Right ventricle myocardium inferior (tissue), 1 donor: ENCODE measurements at places on chromosomes 2 and 18. TPM values are rescaled to one million over a fixed set of nuclear protein-coding genes. Genes with fewer than 3 reads are reported as not detected.

The MPHOSPH10 gene
- total RNA-seq, result 21.0 TPM

The POTEJ gene
- total RNA-seq, result not detected

The MERTK gene
- total RNA-seq, result 6.6 TPM

The TTR gene
- total RNA-seq, result not detected

The TMEM163 gene
- 0.46 TPM for total RNA-seq

The RALBP1 gene
- 48.7 TPM for total RNA-seq

The GATA6 gene
- 56.3 TPM for total RNA-seq

The C2orf72 gene
- total RNA-seq, result 0.16 TPM

DNA sequence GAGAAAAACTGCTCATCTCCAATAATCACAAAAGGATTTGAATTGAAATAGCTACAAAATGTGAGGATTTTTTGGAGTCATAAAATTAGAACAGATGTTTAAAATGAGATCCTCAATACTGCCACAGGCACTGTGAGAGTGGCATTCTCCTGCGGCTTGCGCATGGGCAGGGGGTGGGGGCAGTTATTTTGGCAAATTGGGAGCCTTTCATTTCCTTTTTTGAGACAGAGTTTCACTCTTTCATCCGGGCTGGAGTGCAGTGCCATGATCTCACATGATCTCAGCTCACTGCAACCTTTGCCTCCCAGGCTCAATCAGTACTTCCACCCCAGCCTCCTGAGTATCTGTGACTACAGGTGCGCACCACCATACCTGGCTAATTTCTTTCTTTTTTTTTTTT lies 42.4 kb downstream of the POMC start:
- DNase-seq, result no peak

- DNase-seq, result no peak
Observed at GRCh38 chr2:220660277-220661145, 911.6 kb downstream of the EPHA4 start.

DNA sequence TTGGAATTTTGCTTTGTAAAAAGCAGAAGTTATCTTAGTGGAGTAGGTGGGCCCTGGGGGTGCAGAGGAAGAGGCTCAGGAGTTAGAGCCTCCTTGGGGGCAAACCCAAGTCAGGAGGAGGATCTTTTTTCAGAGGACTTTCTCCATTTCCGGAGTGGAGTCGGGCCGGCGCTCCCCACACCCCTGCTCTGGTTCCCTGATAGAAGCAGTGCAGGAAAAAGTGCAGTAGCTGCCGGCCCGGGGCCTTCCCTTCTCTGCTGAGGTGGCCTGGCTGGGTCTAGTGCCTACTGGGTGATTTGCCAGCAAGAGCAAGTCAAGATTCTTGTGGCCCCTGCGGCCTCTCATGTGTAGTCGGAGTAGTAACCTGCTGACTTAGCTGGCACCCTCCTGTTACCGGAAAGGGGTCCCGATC lies 124.2 kb upstream of the HS6ST1 start:
- peak; percentile 68 for DNase-seq

DNA sequence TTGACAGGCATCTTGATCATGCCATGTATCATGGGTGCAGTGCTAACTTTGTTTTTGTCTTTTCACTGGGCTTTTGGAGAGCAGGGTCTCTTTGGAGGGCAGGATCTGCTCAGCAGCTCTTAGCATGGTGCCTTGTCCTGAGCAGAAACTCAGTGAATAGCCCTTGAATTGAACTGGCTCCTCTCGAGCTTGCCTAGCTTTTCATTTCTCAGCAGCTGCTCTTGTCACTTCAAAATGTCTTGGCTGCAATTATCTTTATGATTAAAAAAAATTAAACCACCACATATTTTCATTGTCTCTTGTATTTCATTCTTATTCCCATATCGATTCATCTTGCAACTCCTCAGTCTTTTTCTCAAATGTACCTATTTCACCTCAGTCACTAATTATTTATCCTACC lies 50.5 kb downstream of the CCDC85A start:
- DNase-seq, result no peak

- DNase-seq, result no peak
Observed at GRCh38 chr18:54316071-54316820, 41.4 kb downstream of the STARD6 start.

GRCh38 chr2:240628808-240629618 lies 3.7 kb downstream of the GPR35 start:
- DNase-seq, result peak; percentile 35

DNA sequence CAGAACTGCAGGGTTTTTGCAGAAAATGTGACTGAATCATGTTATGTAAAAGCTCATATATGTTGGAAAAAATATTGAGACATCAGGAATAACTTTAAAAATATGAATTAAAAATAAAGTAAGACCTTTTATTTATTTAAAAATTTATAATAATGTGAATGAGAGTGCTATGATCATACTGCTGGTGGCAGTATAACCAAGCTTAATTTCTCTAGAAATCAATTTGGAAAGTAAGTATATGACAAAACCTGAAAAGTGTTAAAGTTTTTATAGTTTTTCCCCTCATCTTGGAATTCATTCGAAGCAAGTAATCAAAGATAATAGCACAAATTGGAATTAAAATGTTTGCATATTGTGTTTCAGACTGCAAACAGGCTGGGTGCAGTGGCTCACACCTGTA lies 7.5 kb downstream of the SLC39A10 start:
- no peak for DNase-seq

GRCh38 chr2:100291152-100291970 lies 30.9 kb downstream of the LONRF2 start:
- DNase-seq, result no peak

- DNase-seq, result no peak
Observed at GRCh38 chr2:1055014-1055595, 104.5 kb downstream of the SNTG2 start.

- DNase-seq, result peak; percentile 23
Observed at GRCh38 chr2:232438091-232438490, 17.9 kb upstream of the ALPI start.

- DNase-seq, result no peak
Observed at GRCh38 chr2:47203995-47204394, 48.9 kb upstream of the STPG4 start.

GRCh38 chr2:168210895-168211570 lies 36.4 kb downstream of the STK39 start:
- no peak for DNase-seq

DNA sequence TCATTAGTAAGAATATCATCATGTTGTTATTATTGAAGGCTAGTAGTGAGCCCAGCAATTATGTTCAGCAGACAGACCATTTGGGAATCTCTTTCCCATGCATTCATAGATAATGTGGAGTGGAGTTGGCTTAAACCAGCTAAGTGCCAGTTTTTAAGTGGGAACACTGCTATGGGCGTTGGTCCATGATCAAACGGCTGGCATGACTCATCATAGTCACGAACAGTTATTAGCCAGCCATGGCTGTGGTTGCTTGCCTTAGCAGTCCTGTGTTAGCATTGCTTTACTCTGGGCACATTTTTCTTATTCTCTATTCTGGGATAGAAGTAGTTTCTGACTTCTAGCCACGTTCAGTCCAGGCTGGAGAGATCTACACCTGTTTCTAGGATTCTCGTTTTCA lies 17.7 kb downstream of the EIF4E2 start:
- DNase-seq, result no peak

- DNase-seq, result no peak
Observed at GRCh38 chr2:149814049-149814448, 226.5 kb upstream of the MMADHC start.

DNA sequence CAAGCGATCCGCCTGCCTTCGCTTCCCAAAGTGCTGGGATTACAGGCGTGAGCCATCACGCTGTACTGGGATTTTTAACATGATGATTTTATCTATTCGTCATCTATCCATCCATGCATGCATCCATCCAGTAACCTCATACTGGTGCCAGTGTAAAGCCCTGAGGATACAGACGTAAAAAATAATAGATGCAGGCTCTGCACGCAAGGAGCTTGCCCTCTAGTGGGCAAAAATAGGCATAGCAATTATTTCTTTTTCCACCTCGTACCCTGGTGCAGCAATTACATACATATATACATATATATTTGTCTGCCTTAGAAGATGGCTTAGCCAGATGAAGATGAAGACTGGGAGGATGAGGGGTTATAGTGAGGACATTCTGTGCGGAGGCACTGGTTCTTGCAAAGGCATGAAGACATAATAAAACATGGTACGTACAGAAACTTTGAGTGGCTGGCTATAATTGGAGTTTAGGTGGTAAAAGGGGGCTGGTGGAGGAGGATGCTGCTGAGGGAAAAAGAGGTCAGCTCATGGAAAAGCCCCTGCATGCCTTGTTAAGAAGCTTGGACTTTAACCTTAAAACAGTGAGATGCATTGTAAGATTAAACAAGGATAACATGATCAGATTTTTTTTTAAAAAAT lies 19.6 kb upstream of the RPIA start:
- no peak for DNase-seq

DNA sequence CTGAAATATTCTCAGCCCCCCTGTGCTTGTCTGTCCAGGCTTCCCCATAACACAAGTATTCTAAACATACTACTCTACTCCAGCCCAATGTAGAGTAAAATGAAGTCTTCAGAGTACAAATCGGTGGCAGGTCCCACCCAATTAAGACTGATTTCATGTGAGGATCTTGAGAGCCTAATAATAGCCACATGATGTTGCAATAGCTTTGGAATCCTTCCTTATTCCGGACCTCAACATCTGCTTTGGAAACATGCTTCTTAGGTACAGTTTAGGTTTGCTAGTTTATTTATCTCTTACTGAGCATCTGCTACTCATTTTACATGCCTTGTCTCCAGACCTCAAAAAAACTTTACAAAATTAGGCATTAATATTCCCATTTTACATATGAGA lies 207.3 kb upstream of the RAB6C start:
- DNase-seq, result no peak

DNA sequence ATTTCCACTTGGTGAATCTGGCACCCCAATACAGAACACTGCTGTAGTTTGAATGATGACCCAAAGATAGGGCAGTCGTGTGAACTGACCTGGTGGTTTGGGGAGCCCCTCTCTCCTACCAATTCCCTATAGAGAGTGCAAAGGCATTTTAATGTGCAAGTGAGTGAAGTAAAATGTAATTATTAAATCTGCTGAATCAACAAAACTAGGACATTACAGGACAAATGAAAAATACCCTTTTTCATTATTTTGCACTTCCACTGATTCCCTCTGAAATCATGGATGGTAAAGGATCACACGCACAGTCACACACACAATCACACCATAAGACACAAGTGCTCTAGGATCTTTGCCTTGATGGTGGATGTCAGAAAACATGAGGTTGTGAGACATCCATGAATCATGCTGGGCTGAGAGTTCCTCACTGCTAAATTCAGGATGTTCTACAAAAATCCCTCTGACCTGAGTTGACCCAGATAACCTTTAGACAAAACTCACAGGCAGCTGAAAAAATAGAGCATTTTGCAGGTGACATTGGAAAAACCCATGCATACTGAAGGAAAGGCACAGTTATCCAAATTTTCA lies 197.4 kb downstream of the FBXO15 start:
- DNase-seq, result no peak

DNA sequence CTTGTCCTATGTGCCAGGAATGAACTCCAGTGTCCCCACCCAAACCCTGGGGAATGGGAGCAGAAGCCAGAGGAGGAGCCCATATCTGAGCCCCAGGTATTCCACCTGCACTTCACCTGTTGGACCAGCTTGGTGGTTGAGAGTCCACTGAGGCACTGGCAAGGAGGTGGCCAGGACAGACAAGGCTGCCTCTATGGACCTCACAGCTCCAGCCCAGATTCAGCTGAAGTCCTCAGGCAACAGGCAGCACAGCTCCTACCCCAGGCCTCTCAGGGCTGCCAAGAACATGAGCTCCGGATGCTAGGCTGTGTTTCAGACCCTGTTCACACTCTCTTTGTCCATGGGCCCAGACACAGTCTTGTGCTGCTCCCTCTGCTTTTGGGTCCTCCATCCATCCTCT lies 2.9 kb upstream of the IL1F10 start:
- DNase-seq, result no peak

GRCh38 chr2:238921259-238921658 lies 73.4 kb downstream of the TWIST2 start:
- DNase-seq, result no peak

DNA sequence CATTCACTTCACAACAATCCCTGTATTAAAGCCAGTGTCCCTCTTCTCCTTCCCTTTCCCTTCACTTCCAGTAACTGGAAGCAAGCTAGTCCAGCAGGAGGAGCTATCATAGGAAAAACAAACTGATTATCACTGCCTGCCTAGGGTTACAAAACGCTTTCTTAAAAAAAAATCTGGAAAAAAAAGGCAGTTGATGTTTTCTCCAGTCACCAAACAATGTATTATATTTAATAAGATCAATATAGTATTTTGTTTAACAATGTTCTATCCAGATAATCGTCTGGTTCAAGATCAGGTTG lies 78.8 kb upstream of the ITGB6 start:
- no peak for DNase-seq

DNA sequence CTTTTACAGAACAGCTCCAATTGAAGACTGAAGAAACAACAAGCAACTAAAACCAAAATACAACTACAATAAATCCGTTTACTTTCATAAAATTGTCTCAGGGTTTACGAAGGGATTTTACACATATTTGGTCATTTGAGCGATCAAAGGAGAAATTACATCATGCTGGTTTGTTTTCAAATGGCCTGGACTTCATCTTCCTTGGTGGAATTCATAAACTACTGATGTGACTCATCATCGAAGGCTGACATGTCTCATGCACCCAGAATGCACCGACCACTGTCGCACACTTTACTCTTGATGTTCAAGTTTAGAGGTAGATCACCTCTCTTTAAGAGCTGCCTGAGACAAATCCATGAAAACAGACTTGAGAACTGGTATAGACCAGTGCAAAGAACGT lies 25.6 kb upstream of the PMAIP1 start:
- DNase-seq, result no peak
